GM18507 (cell line): ENCODE measurements at places on chromosomes 1 and 21.

DNA sequence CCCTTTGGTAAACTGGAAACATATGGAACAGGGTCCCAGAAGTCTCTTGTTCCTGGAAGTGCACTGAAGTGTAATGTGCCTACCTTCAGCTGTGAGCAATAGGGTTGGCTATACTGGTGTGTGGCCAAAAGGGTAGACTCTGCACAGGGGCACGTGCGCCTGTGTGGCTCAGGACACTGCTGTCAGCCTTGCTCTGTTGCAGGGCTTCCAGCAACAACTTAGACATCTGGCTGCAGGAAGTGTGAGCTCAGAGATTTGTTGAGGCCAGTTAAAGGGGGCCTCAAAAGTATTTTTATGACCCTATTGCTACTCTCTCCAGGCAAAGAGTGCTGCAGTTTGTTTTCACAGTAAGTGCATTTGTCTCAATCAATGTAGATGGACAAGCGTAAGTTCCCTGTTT, 7.5 kb downstream of the CTPS1 start:
- no peak for DNase-seq

GRCh38 chr1:119943216-119943615, 46.9 kb upstream of the ADAM30 start:
- DNase-seq, result no peak

DNA sequence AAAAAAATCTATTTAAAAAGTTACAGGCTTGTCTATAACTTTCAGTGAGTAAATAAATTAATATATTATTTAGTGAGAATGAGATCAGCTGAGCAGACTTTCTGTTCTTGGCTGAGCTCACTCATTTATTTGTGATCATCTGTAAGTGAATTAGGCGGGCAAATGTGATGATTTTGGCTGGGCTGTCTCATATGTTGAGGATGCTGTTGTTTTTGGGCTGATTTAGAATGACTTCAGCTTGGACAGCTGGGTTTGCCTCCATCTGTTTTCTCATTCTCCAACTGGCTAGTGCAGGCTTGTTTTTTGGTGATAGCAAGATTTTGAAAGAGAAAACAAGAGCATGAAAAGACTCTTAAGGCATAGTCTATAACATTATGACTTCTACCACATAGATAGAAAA, 475.8 kb upstream of the OLFM3 start:
- no peak for DNase-seq

DNA sequence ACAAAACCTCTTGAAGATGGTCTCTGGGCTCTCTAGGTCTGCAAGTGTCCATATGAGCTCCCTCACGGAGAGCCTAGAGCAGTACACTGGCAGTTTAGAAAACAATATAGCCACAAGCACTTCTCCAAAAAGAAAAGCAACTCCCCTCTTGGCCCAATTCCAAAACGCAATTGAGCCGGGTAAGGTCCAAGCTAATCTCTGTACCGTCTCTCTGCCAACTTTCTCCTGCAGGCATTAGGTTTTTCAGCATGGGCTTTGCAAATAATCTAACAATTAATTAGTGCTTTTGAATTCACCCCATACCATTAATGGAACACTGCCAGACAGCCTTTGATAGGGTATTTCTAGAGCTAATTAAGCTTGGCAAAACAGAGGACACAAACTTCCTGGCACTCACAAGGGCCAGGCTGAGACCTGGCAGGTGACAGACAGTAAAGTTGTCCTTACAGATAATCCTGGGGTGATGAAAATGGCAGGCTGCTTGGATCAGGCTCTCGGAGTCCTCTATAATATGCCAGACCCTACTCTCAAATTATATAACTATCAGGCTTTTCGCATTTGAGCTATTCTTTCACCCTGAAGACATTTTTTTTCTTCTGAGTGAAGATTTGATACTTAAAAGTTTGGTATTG, 39.8 kb downstream of the TGFBR3 start:
- no peak for DNase-seq

DNA sequence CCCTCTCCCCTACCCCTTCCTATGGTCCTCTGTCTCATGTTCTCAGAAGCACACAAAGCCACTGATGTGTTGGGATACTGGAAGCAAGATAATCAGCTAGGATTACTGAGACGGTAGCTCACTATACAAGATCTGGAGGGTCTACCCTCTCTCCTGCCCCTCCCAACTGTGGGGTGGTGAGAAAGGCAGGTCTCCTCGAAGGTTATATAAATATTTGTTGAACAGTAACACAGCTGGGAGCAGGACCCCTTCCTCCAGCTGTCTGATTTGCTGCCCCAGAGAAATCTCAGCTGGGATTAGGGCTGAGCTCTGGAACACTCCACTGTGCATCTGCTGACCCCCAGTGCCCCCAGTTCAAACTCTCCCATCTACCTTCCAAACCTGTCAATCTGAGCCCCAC, 94.2 kb upstream of the IPO9 start:
- DNase-seq, result no peak

GRCh38 chr1:96587222-96587621, 134.4 kb upstream of the PTBP2 start:
- DNase-seq, result no peak

DNA sequence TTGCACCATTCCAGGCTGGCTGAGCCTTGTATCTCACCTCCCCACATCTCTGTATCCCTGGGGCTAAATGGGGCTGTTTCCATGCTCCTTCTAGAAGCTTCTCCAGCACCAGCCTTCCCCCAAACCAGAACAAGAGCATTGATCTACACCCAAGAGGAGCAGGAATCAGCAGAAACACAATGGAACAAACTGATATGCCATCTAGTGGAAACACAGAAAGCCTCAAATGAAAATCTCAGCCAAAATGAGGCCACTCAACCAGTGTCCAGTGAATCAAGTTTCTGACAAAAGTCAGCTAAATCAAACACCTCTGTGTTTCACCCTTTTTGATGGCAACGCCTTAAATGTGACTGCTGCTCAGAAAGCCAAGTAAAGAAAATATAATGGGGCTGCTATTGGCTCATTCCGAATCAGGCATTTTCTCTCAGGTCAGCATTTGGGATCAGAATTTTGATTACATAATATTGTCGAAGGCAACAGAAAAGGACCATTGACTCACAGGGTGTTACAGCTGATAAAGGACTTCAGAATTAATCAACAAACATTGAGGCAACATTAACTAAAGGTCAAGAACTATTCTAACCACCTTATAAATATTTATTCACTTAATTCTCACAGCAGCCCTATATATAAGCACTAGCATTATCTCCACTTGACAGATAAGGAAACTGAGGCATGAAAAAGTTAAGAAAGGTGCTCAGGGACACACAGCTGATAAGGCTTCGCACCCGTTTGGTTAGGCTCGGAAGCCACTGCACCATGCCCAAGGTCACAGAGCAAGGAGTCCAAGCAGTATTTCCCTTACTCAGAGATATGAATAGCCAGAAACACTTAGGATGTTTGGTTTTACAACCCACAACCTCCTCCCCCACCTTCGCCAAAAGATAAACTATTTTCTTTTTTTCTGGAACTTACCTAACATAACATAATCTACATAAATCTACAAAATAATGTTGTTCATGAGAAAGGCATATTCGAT, 85.8 kb upstream of the KCNJ15 start:
- no peak for DNase-seq

- no peak for DNase-seq
These were observed 26.0 kb upstream of the BCL9 start for GRCh38 chr1:147515045-147515869.

DNA sequence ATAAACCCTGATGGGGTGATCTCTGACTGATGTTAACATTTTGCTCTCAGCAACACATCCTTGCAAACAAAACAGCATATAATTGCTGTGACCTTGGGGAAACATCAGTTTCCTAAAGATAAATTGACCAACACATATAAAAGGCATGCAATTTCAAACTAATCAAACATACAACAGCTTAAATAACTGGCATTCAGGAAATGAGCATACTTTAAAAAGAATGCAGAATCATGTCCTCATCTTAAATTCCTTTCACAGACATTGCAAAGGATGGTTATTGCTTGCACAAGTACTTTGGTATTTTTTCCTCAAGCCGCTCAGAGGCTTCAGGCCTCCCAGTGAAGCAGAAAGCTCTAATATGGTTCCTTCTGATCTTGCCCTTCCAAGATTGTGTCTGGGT, 53.4 kb upstream of the RGS18 start:
- no peak for DNase-seq

GRCh38 chr1:112033439-112034120, 44.1 kb upstream of the KCND3 start:
- no peak for DNase-seq

DNA sequence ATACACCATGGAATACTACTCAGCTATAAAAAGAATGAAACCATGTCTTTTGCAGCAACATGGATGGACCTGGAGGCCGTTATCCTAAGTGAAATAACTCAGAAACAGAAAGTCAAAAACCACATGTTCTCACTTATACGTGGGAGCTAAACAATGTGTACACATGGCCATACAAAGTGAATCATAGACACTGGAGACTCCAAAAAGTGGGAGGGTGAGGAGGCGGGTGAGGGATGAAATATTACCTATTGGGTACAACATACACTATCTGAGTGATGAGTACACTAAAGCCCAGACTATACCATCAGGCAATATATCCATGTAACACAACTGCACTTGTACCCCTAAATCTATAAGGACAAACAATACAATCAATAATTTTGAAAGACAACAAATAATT, 39.5 kb upstream of the FAM20B start:
- DNase-seq, result no peak

DNA sequence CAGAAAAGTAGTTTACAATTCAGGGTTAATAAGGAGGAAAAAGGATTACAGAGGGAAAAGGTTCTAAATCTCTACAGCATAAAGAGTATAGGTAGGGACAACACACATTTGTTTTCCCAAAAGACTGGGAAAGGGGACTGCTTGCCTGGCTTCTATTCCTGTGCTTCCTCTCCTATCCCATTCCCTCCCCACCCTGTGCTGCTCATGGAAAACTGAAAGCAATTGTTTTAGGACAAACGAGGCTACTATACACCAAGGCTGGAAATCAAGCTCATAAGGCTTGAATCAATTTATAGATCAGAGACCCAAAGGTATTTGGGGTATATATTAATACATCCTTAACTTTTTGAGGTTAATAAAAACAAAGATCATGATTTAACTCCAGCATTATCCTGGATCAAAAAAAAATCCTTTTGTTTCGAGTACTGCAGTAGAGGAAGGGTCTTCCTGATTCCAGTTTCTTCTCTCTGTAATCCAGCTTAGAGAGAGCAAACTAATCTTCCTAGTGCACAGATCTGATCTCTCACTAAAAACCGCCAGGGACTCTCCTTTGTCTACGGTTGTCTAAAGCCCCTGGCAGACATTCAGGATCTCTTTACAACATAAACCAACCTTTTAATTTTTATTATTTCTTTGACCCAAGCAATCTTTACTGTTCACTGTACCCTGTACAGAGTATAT, 37.4 kb upstream of the A3GALT2 start:
- no peak for DNase-seq

- no peak for DNase-seq
These were observed 46.7 kb downstream of the OLIG1 start for GRCh38 chr21:33116676-33117075.

DNA sequence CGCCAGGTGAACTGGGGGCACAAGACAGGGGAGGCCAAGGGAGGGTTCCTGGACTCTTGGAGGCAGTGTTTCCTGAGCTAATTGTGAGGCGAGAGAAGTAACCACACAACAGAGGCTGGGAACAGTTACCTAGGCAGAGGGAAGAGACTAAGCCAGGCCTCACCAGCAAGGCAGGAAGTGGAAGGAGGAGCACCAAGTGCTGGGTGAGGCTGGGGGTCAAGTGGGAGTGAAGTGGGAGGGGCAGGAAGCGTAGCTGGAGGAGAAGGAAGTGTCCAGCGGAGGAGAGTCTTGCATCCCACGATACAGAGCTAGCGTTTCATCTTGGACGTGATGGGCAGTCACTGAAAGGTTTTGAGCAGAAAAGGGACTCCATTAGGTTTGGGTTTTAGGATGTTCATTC, 48.3 kb upstream of the CAPZB start:
- no peak for DNase-seq

DNA sequence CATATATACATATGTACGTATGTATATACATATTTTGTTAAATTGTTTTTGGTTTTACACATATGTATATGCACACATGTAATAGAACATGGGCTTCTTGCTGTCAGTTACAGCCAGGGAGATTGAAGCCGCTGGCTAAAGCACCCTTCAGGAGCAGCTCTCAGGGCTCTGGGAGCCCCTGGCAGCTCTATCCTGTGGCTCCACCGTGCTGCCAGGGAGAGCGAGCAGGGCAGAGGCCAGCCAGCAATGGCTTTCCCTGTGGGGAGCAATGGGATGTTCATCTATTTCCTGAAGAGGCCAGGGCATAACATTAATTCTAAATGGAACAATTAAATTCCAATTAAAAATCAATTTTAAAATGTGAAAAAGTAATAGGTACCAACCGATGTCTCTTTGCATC, 102.9 kb downstream of the PSMG1 start:
- no peak for DNase-seq

GRCh38 chr1:45332346-45332720, 5.6 kb downstream of the HPDL start:
- DNase-seq, result no peak

DNA sequence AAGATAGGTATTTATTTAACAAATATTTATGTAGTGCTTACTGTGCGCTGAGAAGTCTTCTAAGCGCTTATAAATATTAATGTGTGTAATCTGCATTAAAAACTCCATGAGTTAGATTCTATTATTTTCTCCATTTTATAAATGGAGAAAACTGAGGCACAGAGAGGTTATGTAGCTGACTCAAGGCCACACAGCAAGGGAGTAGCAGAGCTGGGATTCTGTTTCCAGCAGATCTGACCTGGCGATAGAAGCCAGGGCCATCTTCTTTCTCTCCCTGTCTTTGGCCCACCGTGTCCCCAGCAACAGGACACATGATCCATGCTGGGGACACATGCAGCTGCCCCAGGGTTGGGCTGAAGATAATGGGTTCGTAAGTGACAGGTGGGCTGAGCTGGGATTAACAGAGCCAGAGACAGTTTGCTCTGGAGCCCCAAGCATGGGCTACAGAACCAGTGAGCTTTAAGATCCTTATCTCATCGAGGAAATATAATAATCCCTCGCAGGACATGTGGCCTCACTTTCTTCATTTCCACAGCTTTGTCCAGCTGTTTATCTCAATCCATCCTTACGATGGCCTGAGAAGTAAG, 30.3 kb downstream of the IGSF21 start:
- no peak for DNase-seq

GRCh38 chr1:66214901-66215300, 319.1 kb upstream of the SGIP1 start:
- no peak for DNase-seq

GRCh38 chr1:182376936-182377574, 14.5 kb downstream of the GLUL start:
- no peak for DNase-seq
